Activated naive CD8-positive, alpha-beta T cell treated with anti-CD3 and anti-CD28 coated beads for 36 hours (primary cell): ENCODE measurements at places on chromosomes 2 and 18. TPM values are rescaled to one million over a fixed set of nuclear protein-coding genes. Genes with fewer than 3 reads are reported as not detected.

SRBD1 gene
- 18.2 TPM for total RNA-seq

MXD1 gene
- 5.0 TPM for total RNA-seq

TRIM43B gene
- not detected for total RNA-seq

LAPTM4A gene
- 20.5 TPM for total RNA-seq

CCDC150 gene
- total RNA-seq: 9.4 TPM

SIGLEC15 gene
- total RNA-seq: not detected

MYL1 gene
- not detected for total RNA-seq

GPR55 gene
- 18.8 TPM for total RNA-seq

TCF23 gene
- total RNA-seq: not detected

ZAP70 gene
- 198 TPM for total RNA-seq

DARS1 gene
- 173 TPM for total RNA-seq

MYL12A gene
- 321 TPM for total RNA-seq

CGREF1 gene
- 8.8 TPM for total RNA-seq

NXPH2 gene
- total RNA-seq: not detected

HOXD13 gene
- total RNA-seq: not detected

INPP5D gene
- 41.8 TPM for total RNA-seq

CD8B2 gene
- 4.4 TPM for total RNA-seq

CHPF gene
- 21.9 TPM for total RNA-seq

HSBP1L1 gene
- 11.2 TPM for total RNA-seq

VSNL1 gene
- not detected for total RNA-seq

LINC00305 gene
- total RNA-seq: not detected

AGXT gene
- not detected for total RNA-seq

HOXD12 gene
- not detected for total RNA-seq

KLHL30 gene
- total RNA-seq: not detected

SCYGR4 gene
- total RNA-seq: not detected

CCDC74A gene
- 8.2 TPM for total RNA-seq

KLF11 gene
- total RNA-seq: 3.9 TPM

DLX2 gene
- total RNA-seq: not detected

INHBB gene
- total RNA-seq: not detected

MOGAT1 gene
- not detected for total RNA-seq

TTN gene
- total RNA-seq: 2.2 TPM
